ENCODE measurements at places on chromosomes 2 and 18. TPM values are rescaled to one million over a fixed set of nuclear protein-coding genes. Genes with fewer than 3 reads are reported as not detected.

GRCh38 chr2:102144128-102144527 lies 1.6 kb downstream of the IL1R1 start:
- no peak for DNase-seq
- peaks cover 22% of the 10 kb centered on the region for H3K4me1 ChIP-seq
- no peaks in the 10 kb centered on the region for H3K27me3 ChIP-seq
- H3K36me3 ChIP-seq, result peaks cover 4% of the 10 kb centered on the region

DNA sequence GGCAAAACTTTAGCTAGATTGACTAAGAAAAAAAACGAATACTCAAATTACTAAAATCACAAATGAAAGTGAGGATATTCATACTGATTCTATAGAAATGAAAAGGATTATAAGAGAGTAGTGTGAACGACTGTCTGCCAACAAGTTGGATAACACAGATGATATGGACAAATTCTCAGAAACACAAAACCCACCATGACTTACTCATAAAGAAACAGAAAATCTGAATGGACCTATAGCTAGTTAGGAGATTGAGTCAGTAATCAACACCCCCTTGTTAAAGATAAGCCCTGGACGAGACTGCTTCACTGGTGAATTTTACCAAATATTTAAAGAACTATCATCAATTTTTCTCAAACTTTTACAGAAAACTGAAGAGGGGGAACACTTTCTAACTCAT lies 108.8 kb upstream of the TMEM200C start:
- H3K36me3 ChIP-seq, result no peaks in the 10 kb centered on the region
- no peak overlapping the region for H3K27ac ChIP-seq
- H3K4me1 ChIP-seq, result no peaks in the 10 kb centered on the region

GRCh38 chr18:55489034-55489986 lies 98.7 kb downstream of the TCF4 start:
- no peak for DNase-seq
- H3K4me1 ChIP-seq, result no peaks in the 10 kb centered on the region
- H3K4me3 ChIP-seq, result no peak overlapping the region
- no peak overlapping the region for H3K27ac ChIP-seq

- no peak overlapping the region for H3K4me3 ChIP-seq
- no peak overlapping the region for H3K27ac ChIP-seq
- no peak for DNase-seq
- no peaks in the 10 kb centered on the region for H3K27me3 ChIP-seq
- H3K4me1 ChIP-seq, result peaks cover 4% of the 10 kb centered on the region
Measured at GRCh38 chr2:236355911-236356310, 91.7 kb upstream of the ASB18 start.

- H3K4me3 ChIP-seq, result no peak overlapping the region
- H3K27ac ChIP-seq, result no peak overlapping the region
- H3K36me3 ChIP-seq, result no peaks in the 10 kb centered on the region
- no peaks in the 10 kb centered on the region for H3K27me3 ChIP-seq
- no peak for DNase-seq
- no peaks in the 10 kb centered on the region for H3K4me1 ChIP-seq
Measured at GRCh38 chr2:11967946-11968465, 221.6 kb downstream of the LPIN1 start.

GRCh38 chr18:35730691-35731370 lies 149.3 kb downstream of the GALNT1 start:
- H3K36me3 ChIP-seq, result no peaks in the 10 kb centered on the region
- no peak for DNase-seq
- no peak overlapping the region for H3K4me3 ChIP-seq
- H3K4me1 ChIP-seq, result no peaks in the 10 kb centered on the region

GRCh38 chr2:85707304-85707703 lies 13.1 kb downstream of the GNLY start:
- no peak overlapping the region for H3K4me3 ChIP-seq
- H3K27ac ChIP-seq, result peak overlapping the region; percentile 77
- H3K27me3 ChIP-seq, result no peaks in the 10 kb centered on the region
- H3K4me1 ChIP-seq, result peaks cover 39% of the 10 kb centered on the region
- no peaks in the 10 kb centered on the region for H3K36me3 ChIP-seq

DNA sequence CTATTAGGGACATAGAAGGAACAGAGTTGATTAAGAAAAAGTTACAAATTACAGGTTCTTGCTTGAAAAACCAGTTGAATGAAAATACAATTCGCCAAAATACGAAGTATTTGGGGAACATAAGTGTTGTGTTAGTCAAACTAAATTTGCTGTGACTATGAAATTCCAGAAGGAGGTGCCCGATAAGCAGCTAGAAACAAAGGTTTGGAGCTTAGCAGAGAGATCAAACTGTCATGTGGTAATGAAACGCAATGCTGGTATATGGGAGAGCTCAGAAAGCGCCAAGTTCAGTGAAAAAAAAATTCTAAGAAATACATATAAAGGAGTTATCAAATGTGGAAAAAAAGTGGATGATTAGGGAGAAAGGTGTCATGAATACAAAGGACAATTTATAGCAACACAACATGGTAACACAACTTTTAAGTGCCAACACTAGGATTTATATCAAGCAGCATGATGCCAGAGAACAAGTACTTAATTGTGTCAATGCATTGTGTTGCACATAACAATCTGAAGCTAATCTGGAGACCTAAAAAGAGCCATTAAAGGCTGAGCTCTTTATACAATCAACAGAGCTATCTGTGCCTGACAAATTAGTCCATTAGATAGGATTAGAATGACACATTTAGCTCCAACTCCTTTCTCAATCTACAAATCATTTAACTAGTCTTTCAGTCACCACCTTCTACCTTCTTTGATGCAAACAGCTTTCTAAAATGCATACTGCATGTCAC lies 31.2 kb downstream of the SMAD2 start:
- peaks cover 24% of the 10 kb centered on the region for H3K36me3 ChIP-seq
- H3K27me3 ChIP-seq, result no peaks in the 10 kb centered on the region
- H3K4me1 ChIP-seq, result peaks cover 12% of the 10 kb centered on the region
- no peak for DNase-seq

- H3K4me3 ChIP-seq, result no peak overlapping the region
- H3K27me3 ChIP-seq, result no peaks in the 10 kb centered on the region
- no peak overlapping the region for H3K27ac ChIP-seq
- no peak for DNase-seq
- no peaks in the 10 kb centered on the region for H3K4me1 ChIP-seq
- peaks cover 14% of the 10 kb centered on the region for H3K36me3 ChIP-seq
Measured at GRCh38 chr2:152606081-152606480, 111.2 kb downstream of the PRPF40A start.

DNA sequence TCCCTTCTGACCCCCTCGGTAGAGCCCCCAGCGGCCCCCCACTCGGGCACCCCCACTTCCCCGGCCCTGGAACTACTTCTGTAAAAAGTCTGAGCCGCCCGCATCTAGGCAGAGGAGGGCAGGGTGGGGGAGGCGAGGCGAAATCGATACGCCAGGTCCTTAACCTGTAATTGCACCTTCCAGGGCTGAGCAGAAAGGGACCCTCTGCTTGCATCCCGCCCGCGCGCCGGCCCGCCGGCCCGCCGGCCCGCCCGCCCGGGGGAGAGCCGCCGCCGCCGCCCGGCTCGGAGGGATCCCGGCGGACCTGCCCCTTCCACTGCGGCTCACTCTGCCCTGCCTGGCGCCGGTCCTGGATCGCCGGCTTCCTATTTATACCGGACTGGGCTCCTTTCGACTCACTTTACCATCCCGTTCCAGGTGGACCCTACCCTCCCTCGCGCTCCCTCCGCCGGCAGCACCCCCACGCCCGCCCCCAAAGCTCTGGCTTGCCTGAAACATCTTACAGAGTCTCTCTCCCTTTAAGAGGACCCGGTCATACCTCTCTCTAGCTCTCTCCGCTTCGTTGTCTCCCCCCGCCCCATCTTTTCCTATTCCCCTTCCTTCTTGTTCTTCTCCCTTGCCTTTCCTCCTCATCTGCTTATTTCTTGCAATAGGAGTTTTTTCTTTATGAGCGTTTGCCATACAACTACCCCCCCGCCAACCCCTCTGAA lies 797 bp downstream of the KLHL14 start:
- H3K4me3 ChIP-seq, result peak overlapping the region; percentile 44
- H3K36me3 ChIP-seq, result no peaks in the 10 kb centered on the region
- peaks cover 27% of the 10 kb centered on the region for H3K4me1 ChIP-seq

DNA sequence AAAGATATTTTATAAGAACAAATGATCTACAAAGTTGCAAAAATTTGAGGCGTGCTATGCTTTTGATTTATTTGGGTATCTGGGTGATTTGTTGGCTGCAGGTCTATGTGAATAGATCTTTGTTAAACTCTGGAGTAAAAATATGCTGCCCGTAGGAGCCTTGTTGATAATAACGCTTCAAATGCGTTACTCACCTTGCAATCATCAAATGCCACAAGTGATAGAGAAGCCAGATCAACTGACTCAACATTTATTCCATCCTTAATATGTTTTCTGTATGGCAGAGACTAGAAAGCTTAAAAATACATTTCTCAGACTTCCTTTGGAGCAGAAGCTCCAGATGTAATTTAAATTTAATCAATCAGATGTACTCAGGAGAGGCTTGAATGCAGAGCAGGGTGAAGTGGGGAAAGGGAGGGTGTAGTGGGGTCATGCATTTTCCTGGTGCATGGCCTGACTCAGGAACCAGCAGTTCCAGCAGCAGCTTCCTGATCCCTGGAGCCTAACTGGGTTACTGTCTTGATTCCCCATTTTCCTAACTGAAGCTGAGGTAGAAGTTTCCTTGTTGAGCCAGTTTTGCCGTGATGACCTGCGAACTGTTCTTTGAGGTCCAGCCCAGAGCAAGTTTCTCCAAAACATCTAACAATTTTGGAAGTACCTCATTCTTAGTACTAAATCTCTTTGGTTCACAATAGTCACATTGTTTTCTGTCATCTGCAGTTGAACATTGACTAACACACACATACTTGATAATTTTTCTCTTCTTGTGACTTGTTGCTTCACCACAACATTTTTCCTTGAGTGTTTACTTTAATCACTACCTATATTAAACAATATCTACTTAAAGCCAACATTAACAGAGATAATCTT lies 284.7 kb upstream of the CWC22 start:
- no peaks in the 10 kb centered on the region for H3K27me3 ChIP-seq
- peaks cover 4% of the 10 kb centered on the region for H3K4me1 ChIP-seq
- H3K36me3 ChIP-seq, result no peaks in the 10 kb centered on the region
- DNase-seq, result no peak
- H3K4me3 ChIP-seq, result no peak overlapping the region

GRCh38 chr2:227862741-227863588 lies 8.5 kb upstream of the DAW1 start:
- no peaks in the 10 kb centered on the region for H3K36me3 ChIP-seq
- no peaks in the 10 kb centered on the region for H3K27me3 ChIP-seq
- H3K27ac ChIP-seq, result no peak overlapping the region
- H3K4me1 ChIP-seq, result no peaks in the 10 kb centered on the region

- no peak overlapping the region for H3K4me3 ChIP-seq
- no peak overlapping the region for H3K27ac ChIP-seq
- DNase-seq, result no peak
- no peaks in the 10 kb centered on the region for H3K36me3 ChIP-seq
Measured at GRCh38 chr2:134623796-134624195, 95.0 kb downstream of the TMEM163 start.

DNA sequence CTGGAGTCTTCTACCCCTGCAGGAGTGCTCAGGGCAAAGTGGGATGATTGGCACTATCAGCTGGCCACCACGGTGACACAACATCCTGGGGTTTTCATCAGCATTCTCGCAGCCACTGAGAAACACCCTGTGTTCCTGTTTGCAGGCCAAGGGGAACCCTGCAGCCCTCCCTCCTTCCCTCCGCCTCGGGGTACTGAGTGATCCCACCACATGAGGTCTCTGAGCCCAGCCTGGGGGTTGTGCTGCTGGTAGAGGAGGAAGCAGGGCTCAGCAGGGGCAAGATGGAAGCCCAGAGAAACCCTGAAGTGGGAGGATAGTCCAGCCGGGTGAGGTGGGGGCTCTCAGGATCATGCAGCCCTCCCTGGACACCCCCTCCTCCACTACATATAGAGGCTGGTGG lies at the start of gene OXER1:
Gene OXER1 (minus strand): TSS at position 40 of the 400 bp plus-strand sequence. CDS start 73 bp downstream, outside the sequence.
- no peak within 1 kb of the TSS for H3K27ac ChIP-seq
- H3K4me1 ChIP-seq, result no peaks in the 10 kb centered on the region
- no peak for DNase-seq
- H3K4me3 ChIP-seq, result no peak within 1 kb of the TSS
- H3K36me3 ChIP-seq, result no peaks in the 10 kb centered on the region

Gene RAB1A
- polyA plus RNA-seq, result 160 TPM

Gene UGT1A4
- not detected for polyA plus RNA-seq

Gene ALPI
- polyA plus RNA-seq, result not detected

Gene GREB1L
- 0.15 TPM for polyA plus RNA-seq

Gene GLI2
- polyA plus RNA-seq, result 0.61 TPM

Gene SIX3
- not detected for polyA plus RNA-seq

Gene DTNA
- 16.8 TPM for polyA plus RNA-seq
